Activated CD4-positive, alpha-beta memory T cell treated with anti-CD3 and anti-CD28 coated beads for 36 hours (primary cell): ENCODE measurements at places on chromosomes 3 and 15. TPM values are rescaled to one million over a fixed set of nuclear protein-coding genes. Genes with fewer than 3 reads are reported as not detected.

Gene RTP4
- 1.7 TPM for total RNA-seq

Gene ZNF80
- total RNA-seq = 0.33 TPM

Gene NOX5
- total RNA-seq = 0.02 TPM

Gene FAM107A
- total RNA-seq = not detected

Gene SLC6A1
- not detected for total RNA-seq

DNA sequence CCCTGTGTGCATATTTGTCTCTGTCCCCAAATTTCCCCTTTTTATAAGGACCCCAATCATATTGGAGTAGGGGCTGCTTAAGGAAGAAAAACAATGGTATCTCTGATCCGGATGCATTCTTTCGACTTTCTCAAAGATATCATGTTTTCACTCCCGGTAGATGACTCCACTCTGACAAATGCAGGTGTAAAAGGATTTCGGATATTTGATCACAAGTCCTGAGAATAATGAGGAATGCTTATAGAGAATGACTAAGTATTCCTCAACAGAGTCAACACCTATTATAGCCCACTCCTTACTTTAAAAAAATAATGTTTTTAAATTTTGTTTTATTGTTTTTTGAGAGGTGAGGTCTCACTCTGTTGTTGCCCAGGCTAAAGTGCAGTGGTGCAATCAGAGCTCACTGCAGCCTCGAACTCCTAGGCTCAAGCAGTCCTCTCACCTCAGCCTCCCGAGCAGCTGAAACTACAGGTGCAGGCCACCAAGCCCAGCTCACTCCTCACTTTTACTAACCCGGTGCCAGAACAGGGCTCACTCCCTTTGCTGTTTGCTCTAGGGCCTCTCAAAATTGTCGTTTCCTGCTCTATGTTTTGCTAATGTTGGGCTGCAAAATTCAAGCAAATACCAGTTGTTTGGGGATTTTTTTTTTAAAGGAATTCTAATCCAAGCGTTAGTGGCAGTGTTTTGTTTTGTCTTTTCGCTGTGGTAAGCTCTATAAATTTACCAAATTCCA lies 24.6 kb downstream of the COL8A1 start:
- DNase-seq = no peak

DNA sequence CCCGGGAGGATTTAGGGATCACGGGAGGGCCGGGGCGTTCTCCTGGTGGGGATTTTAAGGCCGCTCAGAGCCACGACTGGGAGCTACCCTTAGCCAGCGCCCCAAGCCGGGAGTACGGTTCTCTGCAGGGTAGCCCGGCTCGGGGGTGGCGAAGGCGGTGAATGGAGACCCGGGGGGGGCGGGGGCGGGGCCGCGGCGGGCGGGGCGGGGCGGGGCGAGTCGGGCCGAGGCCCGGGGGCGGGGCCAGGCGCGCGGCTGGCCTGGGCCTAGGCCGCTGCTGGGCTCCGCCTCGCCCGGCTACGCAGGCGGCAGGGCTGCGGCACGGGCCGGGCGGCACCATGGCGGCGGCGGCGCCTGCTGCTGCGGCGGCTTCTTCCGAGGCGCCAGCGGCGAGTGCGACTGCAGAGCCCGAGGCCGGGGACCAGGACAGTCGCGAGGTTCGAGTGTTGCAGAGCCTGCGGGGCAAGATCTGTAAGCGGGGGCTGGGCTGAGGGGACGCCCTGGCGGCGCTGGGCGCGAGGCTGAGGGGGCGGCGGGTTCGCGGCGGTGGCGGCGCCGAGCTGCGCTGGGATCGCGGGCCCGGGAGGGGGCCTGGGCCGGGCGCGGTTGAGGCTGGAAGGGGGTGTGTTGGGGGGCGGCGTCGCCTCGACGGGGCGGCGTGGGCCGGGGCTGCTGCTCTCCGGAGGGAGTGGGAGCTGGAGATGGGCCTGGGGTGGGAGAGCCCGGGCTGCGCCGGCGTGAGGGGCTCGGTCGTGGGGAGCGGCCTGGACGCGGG lies at the start of gene RASA2:
RASA2 (plus strand) TSS at position 282 of the 775 bp plus-strand sequence; CDS start at position 339, 57 bp downstream.
- DNase-seq = peak; percentile 74

DNA sequence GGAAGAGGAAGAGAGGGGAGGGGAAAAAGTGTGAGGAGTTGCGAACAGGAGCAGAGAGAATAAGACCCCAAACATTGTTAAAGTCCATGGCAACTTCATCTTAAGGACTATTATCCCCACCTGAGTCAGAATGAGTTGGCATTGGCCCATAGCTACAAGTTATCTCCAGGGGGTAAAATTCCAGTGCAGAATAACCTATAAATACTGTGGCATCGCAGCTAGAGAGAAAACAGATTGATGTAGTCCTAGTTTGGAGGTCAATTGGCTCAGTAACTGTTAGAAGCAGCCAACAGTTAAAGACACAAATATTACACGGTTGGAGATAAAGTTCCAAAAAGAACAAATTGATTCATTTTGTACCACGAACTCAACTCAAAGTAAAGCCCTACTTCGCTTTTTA lies 313.9 kb upstream of the CCDC54 start:
- DNase-seq = no peak
